Stimulated activated CD4-positive, alpha-beta T cell treated with anti-CD3 and anti-CD28 coated beads, TNF-alpha, amount 100 ng/mL, for 4 hours (primary cell): ENCODE measurements at places on chromosomes 5 and 9.

GRCh38 chr5:45411971-45412612, 284.1 kb downstream of the HCN1 start:
- no peak for DNase-seq

- DNase-seq: no peak
Measured at GRCh38 chr5:78213799-78214198, 80.7 kb downstream of the AP3B1 start.

GRCh38 chr5:158882660-158883059, 217.1 kb downstream of the EBF1 start:
- DNase-seq: no peak

GRCh38 chr9:130688072-130688471, 5.5 kb upstream of the EXOSC2 start:
- no peak for DNase-seq

GRCh38 chr9:98099346-98099745, 19.7 kb downstream of the TRIM14 start:
- DNase-seq: no peak

- no peak for DNase-seq
Measured at GRCh38 chr5:68214482-68215207, 911 bp upstream of the PIK3R1 start.

DNA sequence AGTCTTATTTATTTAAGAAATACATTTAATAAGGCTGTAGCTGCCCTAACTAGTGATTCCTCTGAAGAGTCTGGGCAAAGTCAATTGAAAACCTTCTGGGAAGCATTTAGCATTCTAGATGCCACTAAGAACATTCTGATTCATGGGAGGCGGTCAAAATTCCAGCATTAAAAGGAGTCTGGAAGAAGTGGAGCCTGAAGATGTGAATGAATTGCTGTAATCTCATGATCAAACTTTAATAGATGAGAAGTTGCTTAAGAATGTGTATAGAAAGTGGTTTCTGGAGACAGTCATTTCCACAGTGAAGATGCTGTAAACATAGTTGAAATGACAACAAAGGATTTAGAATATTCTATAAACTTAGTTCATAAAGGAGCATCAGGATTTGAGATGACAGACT, 61.4 kb downstream of the WDR41 start:
- no peak for DNase-seq

DNA sequence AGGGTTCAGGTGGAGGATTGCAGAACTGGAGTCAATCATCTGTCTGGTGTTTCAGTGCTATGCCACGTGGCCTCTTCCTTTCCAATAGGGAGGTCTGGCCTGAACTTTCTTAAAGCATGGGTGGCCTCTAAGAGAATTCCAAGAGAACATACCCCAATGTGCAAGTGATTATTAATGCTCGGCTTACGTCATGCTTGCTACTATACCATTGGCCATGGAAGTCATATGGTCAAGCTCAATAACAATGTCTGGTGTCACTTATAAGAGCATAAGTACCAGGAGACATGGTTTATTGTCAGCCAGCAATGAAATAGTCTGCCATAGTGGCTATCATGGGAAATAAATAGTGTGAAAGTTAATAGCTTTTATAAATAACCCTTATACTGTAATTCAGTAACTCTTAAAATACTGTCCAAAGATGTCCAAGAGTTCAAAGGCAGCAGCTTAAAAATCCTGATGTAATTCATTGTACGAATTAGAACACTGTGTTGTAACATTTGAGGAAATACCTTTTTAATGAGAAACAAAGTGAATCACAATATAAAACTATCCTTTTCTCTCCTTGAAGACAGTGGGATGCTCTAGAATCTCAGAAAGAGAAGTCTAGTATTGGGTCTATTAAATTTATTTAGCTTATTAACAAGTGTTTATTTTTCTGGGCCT, 355.4 kb upstream of the PRR16 start:
- no peak for DNase-seq

GRCh38 chr5:77990020-77990419, 213.9 kb upstream of the TBCA start:
- no peak for DNase-seq

GRCh38 chr9:78601957-78602565, 305.1 kb downstream of the PSAT1 start:
- DNase-seq: no peak

- no peak for DNase-seq
Measured at GRCh38 chr5:73346878-73347408, 101.6 kb downstream of the FOXD1 start.

DNA sequence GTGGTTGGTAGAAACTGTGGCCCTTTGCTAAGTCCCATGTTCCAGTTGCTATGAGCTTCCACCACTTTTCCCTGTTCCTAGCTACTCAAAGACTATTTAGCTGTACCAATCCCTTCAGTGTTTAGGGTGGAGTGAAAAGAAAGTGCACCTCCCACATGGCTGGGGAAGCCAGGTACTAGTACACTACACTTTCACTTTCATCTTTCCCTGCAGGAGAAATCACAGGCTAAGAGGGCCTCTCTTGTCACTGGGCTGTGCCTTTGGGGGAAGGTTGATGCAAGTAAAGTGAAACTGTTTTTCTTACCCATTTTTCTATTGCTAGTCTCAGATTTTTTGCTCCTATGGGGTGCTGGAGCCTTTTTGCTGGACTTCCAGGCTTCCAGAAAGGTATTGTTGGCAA, 33.5 kb upstream of the CKS2 start:
- no peak for DNase-seq

DNA sequence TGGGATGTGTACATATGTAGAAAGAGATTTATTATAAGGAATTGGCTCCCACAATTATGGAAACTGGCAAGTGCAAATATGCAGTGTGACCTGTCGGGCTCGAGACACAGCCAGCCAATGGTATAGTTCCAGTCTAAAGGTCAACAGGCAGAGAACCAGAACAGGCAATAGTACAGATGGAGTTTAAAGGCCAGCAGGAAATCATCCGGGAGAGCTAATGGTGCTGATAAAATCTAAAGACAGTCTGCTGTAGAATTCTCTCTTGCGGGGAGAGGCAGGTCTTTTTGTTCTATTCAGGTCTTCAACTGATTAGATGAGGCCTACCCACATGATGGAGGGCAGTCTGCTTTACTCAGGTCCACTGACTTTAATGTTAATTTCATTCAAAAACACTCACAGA, 21.8 kb downstream of the ANKRD31 start:
- no peak for DNase-seq

DNA sequence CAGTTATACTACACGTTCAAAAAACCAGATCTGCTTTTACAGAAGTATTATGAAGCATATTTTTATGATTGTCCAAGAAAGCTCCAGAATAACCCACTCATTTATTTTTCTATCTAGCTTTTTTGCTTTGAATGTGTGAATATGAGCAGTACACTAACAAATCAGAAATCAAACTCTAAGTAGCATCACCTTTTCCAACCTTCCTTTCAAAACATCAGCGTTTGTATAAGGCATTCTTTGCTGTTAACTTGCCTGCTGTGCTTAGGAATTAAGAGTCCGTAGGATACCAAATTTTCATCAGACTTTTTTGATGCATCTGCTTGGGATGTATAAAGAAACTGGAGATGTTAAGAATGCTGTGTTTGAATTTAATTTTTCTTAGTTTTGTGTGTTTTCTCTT, 3.8 kb downstream of the TLE4 start:
- DNase-seq: no peak

- DNase-seq: no peak
Measured at GRCh38 chr5:59300930-59301329, 592.6 kb downstream of the PDE4D start.

DNA sequence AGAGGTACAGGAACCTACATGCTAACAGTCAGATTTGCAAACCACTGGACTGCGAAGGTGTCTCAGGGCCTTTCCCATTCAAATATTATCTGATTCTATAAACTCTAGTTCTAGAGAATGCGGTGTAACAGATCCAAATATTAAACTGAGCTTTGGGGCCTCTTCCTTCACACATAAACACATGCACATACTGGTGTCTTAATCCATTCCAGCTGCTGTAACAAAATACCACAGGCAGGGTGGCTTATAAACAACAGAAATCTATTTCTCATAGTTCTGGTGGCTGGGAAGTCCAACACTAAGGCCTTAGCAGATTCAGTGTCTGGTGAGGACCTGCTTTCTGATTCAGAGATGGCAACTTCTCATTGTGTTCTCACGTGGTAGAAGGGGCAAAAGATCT, 30.2 kb downstream of the RETREG1 start:
- DNase-seq: no peak

DNA sequence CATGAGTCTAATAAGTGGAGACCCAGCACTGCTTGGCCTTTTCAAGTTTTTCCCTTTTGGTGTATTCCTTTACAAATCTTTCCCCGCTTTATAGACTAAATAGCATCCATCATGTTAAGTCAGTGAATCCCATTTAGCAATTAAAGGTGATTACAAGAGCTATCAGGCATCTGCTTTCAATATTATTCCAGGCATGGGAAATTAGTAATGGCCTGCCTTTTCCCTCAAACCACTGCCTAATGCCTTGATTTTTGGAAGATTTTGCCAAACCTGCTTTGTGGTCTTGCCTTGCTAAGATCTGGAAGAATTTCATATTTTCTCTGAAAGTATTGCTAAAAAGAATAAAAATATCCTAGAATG, 102.8 kb upstream of the GNA14 start:
- DNase-seq: no peak

- DNase-seq: no peak
Measured at GRCh38 chr5:120252839-120253238, 211.3 kb upstream of the PRR16 start.

GRCh38 chr9:129446828-129447550, 173.9 kb downstream of the C9orf50 start:
- DNase-seq: no peak

GRCh38 chr5:52760695-52761366, 26.9 kb upstream of the ITGA1 start:
- no peak for DNase-seq

DNA sequence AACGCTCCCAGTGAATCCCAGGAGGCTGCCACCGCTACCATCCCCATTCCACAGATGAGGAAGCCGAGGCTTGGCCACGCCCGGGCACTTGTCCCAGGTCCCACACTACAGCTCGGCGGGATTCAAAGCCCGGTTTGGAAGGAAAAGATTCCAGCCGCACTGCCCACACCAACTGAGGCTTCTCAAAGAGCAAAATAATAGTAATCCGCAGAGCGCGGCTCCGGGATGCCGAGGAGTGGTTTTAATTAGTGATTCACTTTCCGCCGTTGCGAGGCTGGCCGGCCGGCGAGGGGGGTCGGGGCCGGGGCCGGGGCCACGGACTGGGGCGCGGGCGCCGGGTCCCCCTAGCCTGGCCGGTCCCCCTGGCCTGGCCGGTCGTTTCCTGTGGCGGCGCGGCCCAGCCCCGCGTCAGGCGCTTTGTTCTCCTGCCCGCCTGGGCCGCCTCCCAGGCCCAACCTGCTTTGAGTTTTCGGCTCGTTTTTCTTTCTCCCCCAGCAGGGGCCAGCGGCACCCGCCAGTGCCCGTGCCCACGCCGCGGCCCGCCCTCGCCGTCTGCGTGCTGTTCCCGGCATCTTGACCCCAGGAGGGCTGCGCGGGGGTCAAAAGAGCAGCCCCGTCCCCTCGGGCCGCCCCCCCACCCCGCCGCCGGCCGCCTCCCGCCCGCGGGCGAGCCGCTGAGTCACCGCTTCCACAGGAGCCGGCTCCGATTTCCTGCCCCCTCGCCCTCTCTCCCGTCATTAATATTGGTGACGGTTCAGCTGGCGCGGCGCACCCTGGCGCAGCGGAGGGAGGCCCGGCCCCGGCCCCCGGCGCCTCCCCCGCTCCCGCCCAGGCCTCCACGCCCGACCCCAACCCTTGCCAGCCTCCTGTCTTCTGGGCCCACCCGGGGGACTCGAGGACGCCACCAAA, 31.2 kb downstream of the FGF18 start:
- no peak for DNase-seq

- DNase-seq: no peak
Measured at GRCh38 chr9:17117372-17117771, 17.5 kb upstream of the CNTLN start.

GRCh38 chr9:98924946-98925820, 18.5 kb upstream of the COL15A1 start:
- no peak for DNase-seq

- DNase-seq: no peak
Measured at GRCh38 chr9:75797085-75797580, 93.3 kb upstream of the PCSK5 start.

- DNase-seq: no peak
Measured at GRCh38 chr9:99577351-99577750, 244.3 kb upstream of the NR4A3 start.

- DNase-seq: no peak
Measured at GRCh38 chr5:91182763-91183162, 200.4 kb downstream of the ARRDC3 start.

DNA sequence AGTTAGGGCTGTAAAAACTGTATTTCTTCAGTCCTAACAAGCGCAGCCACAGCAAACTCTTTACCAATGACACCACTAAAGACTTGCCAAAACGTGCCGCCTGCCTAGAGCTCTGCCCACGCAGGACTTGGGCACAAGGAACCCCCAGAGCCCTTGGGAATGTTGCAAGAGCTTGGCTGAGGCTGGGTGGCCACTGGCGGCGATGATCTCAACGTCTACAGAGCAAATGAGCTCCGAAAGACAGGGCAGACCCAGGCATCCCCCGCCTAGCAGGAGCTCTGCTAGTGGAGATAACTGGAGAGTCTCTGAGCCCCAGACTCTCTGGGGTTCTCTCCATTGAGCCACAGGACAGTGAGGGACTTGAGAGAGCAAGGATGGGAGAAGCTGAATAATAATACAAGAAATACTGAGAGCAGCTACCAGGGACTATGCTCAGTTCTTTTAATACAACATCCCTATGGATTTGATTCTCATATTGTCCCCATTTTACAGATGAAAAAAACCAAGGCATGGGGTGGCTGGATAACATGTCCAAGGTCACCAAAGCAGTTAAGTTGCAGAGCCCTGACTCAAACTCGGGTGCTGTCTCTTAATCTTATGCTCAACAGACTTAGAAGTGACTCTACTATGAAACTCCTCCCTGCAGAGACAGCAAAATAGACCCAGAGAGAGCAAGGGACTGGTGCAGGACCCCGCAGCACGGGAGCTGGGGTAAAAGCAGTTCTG, 32.5 kb downstream of the SHB start:
- DNase-seq: no peak

DNA sequence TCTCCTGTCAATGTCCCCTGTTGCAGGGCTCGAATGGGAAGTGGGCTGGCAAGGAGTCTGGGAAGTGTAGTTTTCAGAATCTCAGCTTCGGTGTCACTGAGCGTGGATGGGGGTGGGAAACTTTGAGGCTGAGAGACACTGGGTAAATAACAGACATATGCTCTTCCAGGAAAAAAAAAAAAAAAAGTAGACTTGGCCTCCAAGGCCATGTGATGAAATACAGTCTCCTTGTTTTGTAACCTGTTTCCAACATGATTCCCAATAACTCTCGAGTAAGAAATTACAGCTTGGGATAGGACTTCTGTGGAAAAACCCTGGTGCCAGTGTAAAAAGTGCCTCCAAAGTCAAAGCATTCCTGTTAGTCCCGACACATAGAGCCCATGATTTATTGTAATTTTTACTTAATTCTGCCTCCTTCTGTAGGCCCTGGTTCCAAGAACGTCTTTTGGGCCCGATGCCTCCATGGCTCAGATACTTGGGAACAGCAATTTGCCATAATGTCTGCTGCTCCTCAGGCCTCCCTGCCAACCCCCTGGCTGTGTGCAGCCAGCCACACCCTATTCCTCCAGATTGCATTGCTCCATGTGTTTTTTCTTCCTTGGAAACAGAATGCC, 119.5 kb upstream of the TNC start:
- no peak for DNase-seq

- DNase-seq: no peak
Measured at GRCh38 chr9:3929345-3930047, 370.4 kb downstream of the GLIS3 start.

GRCh38 chr5:151150471-151151262, 6.9 kb downstream of the ANXA6 start:
- no peak for DNase-seq

GRCh38 chr9:129289131-129289731, 111.2 kb upstream of the IER5L start:
- DNase-seq: no peak
